Activated CD4-positive, alpha-beta memory T cell treated with anti-CD3 and anti-CD28 coated beads for 36 hours (primary cell): ENCODE measurements at places on chromosomes 4 and X. TPM values are rescaled to one million over a fixed set of nuclear protein-coding genes. Genes with fewer than 3 reads are reported as not detected.
A peak's percentile ranks its signal among the peaks of the same experiment; 100 is the strongest.

GRCh38 chrX:136189222-136189621 lies 41.9 kb downstream of the FHL1 start:
- DNase-seq, result no peak

DNA sequence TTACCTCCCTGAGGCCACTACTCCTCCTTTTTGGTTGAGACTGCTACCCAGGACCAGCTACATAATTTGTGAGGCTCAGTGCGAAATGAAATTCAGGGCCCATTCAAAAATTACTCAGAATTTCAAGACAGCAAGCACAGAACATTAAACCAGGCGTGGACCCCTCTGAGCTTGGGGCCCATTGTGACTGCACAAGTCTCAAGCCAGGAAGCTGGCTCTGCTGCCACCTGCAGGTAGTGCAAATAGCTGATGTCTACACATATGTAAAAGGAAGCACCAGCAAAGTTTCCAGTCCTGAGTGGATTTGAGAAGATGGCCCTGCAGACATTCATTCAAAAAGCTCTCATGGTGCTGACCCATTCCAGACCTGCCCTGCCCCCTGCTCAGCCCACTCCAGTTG lies 213.4 kb upstream of the LNX1 start:
- peak; percentile 29 for DNase-seq

The SLC25A4 gene
- total RNA-seq, result 8.4 TPM

- DNase-seq, result no peak
Measured at GRCh38 chr4:54224996-54225597, 4.0 kb upstream of the PDGFRA start.

- DNase-seq, result no peak
Measured at GRCh38 chrX:149433051-149433450, 72.1 kb downstream of the IDS start.

GRCh38 chrX:24201216-24201615 lies 51.7 kb downstream of the ZFX start:
- no peak for DNase-seq

The GYG2 gene
- not detected for total RNA-seq

DNA sequence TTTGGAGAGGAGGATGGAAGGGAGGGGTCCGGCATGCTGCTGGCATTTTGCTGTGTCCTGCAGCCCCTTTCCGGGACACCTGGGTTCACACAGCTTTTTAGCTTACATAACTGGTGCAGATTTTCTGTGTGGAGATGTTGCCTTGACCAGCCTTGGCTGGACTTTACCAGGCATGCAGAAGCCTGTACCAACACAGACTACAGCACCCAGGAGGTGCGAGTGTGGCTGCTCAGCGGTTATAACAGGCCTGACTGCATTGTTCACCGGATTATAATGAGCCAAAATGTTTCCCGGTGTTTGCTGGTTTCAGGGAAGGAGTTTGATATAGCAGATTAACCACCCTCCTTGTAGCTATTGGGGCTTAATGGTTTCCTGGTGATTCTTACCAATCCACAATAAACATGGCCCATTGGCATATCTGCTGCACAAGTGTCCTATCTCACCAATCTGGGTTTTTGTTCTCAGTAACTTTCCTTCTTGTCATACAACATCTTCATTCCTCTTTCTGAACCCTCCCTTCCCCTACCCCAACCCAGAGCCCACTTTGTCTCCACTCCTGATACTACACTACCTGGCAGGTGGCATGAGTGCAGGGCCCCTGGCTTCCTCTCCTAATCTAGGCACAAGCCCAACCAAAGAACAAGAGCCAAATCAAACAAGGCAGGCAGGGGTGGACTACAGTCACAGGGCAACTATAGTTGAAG lies 3.9 kb downstream of the RPL10 start:
- DNase-seq, result no peak

DNA sequence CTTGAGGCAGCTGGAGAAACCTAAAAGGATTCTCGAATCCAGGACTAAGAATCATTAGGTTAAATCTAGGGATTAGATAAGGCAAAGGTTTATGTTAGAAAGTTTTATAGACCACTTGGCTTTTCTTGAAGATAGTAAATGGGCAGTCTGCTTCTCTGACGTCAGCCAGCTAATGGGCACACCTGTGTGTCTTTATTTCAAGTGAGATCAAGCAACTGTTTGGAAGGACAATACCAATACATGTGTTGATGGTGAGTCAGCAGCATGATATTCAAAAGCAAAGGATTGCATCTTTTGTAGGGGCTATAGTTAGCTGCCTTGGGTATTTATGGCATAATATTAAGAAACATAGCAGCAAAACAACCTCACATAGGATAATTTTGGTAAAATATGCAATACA lies 46.5 kb upstream of the GRPR start:
- DNase-seq, result no peak

DNA sequence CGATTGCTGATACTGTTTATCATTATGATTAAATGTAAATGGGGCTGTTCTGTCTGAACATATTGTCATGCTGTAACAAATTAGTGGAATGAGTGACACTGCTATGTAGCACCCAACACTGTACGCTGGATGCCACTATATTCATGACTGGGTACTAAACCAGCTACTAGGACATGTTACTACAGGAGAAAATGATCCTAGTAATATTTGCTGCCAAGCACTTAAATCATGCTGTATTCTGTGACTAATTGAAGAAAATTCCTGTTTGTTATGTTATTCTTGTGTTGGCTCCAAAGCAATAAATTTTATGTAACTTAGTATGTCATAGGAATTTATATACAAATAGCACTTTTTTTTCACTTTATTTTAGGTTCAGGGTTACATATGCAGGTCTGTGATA lies 804.2 kb downstream of the CENPC start:
- DNase-seq, result no peak

- DNase-seq, result no peak
Measured at GRCh38 chr4:82789025-82789776, 9.4 kb downstream of the SCD5 start.

The GPC4 gene
- total RNA-seq, result not detected

DNA sequence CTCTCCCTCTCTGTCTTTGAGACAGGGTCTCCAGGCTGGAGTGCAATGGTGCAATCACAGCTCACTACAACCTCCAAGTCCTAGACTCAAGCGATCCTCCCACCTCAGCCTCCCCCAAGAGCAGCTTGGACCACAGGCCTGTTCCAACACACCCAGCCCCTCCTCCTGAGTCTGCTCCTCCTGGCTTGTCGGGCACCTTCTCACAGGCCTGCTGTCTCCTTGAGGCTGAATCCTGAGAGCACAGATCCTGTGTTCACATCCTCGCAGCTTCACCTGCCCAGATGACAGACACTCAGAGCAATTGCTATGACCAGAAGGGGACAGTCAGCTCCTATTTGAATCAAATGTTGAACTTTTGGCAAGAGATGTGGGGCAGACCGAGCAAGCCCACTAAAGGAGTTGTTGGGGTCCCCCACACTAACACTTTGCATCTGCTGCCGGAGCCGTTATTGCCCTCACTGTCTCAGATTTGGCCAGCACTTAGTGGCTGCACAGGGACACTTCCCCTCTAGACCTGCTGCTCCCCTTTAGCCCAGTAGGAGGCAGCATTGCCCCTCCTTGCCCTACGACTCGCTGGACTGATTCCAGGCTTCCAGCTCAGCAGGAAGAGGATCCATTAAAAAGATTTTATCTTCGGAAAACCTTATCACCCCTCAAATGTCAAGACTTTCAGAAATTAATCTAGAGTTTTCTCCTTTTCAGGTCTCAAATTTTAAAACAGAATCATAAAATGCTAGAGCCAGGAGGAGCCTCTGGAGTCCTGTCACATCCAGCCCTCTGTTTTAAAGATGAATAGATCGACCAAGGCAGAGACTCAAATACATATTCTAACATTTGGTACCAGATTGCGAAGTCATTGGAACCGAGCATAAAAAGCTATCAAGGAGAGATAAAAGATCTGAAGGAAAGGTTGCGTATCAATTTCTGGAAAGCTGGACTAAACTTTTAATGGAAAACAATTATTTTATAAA lies 113.7 kb downstream of the USP46 start:
- peak; percentile 75 for DNase-seq
